Stimulated activated CD4-positive, alpha-beta T cell treated with anti-CD3 and anti-CD28 coated beads, Interleukin-12 subunit alpha, Interleukin-12 subunit beta, amount 100 ng/mL, for 48 hours (primary cell): ENCODE measurements at places on chromosomes 12 and 14.

DNA sequence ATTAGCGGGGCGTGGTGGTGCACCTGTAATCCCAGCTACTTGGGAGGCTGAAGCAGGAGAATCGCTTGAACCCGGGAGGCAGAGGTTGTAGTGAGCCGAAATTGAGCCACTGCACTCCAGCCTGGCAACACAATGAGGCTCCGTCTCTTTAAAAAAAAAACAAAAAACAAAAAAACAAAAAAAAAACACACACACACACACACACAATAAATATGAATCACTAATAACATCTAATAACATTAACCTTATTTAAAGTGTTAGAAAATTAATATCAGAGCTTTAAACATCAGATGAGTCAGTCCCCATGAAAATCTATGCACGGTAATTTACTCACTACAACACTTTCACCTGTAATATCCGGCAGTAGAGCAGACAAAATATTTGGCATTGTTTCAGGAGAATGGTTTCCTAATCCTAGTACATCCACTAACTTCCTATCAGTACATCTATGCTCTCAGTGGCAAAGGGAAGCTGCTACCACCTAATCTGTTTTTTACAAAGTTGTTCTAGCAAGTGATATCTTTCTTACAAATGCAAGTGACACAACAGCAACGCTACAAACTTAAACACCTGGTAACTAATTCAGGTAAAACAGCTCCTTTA, 36.2 kb downstream of the MED13L start:
- DNase-seq, result no peak

DNA sequence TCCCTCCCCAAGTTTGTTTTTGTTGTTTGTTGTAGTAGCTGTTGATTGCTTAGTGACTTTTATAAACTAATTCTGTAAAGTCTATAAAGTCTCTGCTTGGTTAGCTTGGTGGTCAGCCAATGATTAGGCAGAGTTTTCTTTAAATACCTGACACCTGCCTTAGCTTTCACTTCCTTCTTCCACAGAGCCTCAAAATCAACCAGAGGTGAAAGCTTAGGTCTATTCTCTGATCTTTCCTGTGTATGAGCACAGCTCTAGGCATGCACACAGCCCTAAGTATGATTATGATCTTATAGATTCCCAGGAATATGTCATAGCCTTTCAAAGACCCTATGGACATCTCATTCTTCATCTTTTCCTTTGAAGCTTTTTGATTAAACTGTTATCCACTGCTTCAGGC, 514.7 kb downstream of the AACS start:
- no peak for DNase-seq

DNA sequence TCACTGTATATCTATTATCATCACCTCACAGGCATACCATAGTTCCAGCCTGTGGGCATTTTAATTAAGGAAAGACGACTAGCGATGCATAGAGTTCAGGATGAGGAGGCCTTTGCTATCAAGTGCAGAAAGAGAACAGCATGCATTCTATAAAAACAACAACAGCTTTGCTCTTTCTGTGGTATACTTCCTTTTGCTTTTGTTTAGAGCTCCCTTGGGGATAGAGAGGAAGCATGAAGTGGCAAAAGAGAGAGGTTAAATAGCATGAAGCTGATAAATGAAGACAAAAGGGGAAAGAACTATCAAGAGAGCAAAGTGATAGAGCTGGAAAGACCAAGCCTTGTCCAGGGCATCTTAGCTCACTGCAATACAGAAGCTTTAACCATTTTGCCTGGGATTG, 23.5 kb downstream of the IFNG-AS1 start:
- no peak for DNase-seq

GRCh38 chr12:102462386-102462785, 18.0 kb downstream of the IGF1 start:
- no peak for DNase-seq

- DNase-seq, result no peak
Observed at GRCh38 chr12:93460902-93461301, 6.4 kb upstream of the MRPL42 start.
